RWPE1 (cell line): ENCODE measurements at places on chromosomes 5 and 9.

DNA sequence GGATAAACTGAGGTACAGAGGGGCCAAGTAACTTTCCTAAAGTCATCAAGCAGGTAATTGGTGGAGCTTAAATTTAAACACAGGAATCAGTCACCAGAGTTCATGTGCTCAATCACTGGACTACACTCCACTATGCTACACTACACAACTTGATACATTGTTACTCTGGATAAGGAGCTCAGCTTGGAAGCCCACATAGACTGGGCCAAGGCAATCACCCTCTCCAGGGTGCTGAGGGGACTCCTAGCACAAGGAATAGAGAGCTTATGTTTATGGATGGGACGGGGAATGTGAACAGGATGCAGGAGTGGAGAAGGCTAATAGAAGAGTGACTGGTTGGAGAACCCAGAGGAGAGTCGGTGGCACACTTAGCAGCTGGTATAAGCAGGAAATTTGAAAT is 113.5 kb upstream of the NFIB start:
- DNase-seq = no peak

GRCh38 chr9:87195306-87195705 is 248.0 kb upstream of the GAS1 start:
- no peak for DNase-seq

DNA sequence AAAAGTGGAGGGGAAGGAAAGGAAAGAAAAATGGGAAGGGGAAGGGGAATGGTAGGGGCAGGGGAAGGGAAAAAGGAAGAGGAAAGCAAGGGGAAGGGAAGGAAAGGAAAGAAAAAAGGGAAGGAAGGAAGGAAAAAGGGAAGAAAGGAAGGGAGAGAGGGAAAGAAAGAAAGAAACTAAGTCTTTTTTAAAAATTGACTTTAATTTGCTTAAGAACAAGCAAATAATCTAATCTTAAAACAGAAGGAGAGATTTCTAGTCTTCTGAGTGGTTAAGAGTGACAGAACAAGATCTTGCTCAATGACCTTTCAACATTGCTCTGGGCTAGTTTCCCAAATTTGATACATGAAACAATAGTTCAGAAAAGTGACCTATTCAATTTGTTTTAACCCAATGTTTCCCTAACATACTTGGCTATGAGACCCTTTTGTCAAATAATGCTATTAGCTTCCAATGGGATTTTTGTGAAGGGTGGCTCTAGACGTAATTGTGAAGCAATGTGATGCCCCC is 33.4 kb upstream of the GLIS3 start:
- DNase-seq = no peak

DNA sequence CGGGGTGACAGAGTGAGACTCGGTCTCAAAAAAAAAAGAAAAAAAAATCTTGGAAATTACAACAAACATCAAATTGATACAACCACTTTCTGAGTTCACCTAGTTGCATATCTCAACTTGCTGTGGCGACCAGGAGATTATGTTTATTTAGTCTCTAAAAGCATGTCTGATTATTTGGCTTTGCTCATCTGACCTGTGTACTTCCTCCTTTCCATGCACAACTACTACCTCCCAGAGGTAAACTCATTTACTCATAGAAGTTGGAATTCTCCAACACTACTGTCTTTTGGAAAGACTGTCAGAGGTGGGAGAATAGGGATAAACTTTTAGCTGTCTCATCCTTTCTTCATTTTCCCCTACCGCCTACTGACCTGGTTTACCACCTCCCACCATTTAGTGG is 42.6 kb downstream of the MTMR12 start:
- no peak for DNase-seq

- DNase-seq = no peak
Measured at GRCh38 chr9:108149326-108149725, 659.8 kb upstream of the KLF4 start.

DNA sequence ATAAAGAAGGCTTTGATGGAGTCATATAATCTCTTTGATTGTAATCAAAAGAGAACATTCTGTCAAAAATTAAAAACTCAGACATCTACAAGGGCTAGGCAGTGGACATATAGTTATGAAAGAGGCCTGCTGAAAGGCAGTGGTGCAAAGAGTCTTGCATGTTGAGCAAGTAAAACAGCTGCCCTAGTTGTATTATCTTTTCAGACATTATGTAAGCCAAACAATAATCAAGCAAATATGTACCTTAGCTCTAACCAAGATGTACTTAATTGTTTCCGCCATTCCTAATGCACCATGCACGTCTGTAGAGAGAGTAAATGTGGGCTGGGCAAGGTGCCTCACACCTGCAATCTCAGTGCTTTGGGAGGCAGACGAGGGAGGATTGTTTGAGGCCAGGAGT is 14.3 kb downstream of the GAPT start:
- DNase-seq = no peak

GRCh38 chr5:175687231-175687701 is 29.4 kb downstream of the HRH2 start:
- no peak for DNase-seq

DNA sequence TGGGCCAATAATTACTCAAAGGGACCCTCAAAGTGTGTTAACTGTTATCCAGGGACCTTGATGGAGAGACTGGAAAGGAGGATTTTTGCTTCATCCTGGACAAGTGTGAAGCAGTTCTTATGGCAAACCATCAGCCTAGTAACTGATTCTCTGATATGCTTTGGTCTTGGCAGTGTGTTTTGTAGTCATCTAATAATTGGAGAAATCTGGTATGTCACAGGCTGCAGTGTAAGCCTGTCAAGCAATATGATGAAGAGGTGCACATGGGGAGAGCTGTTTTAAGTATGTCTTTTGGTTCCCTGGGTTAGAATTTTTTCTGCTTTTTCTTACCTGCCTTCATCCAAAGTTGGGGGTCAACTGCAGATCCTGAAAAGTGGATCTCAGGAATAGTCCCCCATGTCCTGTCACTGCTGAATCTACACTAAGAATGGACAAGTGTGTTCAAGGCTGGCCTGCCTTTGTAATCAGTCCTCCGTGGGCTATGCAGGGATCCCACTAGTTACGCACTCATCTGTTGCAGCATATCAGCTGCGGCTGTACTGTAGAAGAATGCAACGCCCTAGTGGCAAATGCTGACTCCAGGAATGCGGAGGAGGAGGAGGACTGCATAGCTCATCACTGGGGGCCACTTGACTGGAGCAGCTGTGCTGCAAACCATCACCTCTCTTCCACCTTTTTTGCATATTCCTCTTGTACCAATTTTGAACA is 1.9 kb downstream of the SPTAN1 start:
- DNase-seq = peak; percentile 95

DNA sequence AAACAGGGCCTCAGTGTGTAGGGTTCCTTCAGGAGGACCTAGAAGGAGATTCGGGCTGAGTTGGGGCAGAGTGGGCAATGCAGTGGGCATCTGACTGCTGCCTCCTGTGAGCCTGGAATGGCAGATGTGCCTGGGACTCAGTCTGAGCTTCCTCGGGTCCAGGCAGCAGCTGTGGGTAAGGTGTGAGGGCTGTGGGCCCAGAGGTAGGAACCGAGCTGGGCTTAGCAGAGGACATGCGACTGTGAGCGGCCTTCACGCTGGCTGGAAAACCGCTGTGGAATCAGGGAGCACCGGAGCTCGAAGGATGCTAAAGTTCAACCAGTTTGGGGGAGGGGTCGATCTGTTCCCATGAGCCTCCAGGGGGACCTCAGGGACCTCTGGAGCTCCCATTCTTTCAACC is 137.0 kb downstream of the PAX5 start:
- no peak for DNase-seq

DNA sequence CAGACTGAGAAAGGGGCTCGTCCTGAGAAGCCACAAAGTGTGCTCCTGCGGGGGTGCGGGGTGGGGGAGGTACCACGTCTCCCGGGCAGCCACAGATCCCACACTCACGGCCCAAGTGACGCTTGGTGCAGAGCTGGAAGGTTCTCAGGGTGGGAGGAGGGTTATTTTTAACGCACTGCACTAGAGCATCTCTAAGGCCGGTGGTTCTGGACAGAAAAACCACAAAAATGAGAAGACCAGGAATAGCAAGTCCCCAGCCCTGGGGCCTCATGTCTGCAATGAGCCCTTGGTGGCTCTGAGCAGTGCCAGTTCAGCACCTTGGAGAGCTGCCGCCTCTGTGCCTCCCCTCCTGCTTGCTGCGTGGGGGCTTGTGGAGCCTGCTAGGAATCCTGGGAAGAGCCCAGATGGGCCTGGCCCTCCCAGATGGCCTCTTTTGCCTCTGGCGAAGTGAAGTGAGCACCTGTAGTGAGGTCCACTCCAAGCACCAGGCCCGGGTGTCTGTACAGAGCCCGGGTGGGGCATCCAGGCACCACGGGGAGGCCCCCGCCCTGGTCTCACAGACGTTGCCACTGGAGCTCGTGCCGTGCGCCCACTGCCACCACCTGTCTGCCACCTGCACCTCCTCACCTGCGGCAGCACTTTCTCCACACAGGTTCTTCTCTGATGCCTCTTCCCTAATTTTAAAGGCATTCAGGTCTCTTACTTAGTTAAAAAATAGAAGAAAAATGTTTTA is 48.9 kb upstream of the CACNA1B start:
- DNase-seq = no peak

DNA sequence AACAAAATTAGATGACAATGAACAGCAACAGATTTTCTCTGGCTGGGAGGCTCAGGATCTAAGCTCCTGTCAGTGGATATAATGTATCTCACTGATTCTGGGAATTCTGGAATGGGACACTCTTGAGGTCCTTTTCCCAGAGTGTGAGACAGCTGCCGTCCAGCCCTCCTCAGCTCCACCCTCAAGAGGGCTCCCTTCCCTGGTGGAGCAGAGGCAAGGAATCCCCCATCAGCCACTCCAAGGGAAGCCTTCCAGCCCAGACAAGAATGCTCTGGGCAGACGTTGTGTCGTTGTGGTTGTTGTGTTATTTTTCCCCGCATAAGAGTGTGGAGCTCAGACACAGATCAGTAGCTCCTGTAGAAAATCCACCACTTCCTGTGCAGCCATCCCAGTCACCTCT is 47.7 kb upstream of the ATP10B start:
- DNase-seq = no peak

GRCh38 chr5:127555826-127556225 is 38.4 kb downstream of the PRRC1 start:
- no peak for DNase-seq

GRCh38 chr5:137561608-137562007 is 62.5 kb upstream of the SPOCK1 start:
- DNase-seq = no peak

DNA sequence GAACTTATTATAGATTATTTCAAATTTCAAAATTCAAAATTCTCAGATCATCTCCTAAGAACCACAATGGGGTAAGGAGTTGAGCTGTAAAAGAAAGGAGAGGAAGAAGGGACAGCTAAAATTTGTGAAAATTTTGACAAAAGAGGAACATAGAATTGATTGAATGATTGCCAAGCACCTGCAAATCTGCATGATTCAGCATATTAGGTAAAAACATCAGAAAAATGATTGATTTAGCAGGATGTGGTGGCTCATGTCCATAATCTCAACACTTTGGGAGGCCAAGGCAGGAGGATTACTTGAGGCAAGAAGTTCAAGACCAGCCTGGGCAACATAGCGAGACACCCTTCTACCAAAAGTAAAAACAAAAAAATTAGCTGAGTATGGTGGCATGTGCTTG is 14.3 kb downstream of the TMEM161B start:
- DNase-seq = no peak

GRCh38 chr5:132267931-132268768 is 10.7 kb downstream of the PDLIM4 start:
- DNase-seq = no peak

DNA sequence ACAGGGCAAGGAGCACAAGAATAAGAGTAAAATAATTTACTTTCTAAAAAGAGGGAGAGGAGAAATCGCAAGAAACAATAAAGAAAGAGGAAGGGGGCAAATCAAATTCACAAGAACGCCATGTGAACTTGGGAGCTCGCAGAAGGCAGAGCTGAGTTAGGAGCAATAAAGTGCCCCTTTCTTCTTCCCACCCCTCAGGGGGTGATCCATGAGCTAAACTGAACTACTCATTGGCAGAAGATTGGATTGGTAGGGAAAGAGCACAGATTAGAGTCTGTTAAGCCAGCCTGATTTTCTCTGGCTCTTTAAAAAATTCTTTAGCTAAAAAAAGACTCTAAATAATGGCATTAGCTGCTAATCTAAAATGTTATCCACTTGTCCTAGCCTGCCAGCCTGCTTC is 307.5 kb downstream of the EBF1 start:
- no peak for DNase-seq

DNA sequence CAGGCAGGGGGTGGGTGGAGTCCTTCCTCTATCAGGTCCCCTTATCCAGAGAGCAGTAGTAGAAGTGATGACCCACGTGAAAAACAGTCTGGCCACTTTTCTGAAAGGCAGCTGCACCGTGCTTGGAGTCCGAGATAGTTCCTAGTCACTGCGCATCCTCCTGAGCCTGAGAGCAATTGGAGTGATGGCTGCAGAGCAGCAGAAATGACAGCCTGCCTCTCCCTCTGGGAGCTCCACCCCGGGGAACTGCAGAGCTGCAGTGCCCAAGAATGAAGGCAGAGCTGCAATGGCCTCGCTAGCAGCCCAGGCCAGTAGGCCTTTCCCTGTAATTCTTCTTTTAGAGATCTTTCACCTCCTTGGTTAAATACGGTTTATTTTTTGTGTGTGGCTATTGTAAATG is 82.6 kb downstream of the CETN3 start:
- DNase-seq = no peak
